Stimulated activated CD8-positive, alpha-beta memory T cell treated with anti-CD3 and anti-CD28 coated beads, Interleukin-15, amount 100 ng/mL, for 4 hours (primary cell): ENCODE measurements at places on chromosomes 2 and 18.

DNA sequence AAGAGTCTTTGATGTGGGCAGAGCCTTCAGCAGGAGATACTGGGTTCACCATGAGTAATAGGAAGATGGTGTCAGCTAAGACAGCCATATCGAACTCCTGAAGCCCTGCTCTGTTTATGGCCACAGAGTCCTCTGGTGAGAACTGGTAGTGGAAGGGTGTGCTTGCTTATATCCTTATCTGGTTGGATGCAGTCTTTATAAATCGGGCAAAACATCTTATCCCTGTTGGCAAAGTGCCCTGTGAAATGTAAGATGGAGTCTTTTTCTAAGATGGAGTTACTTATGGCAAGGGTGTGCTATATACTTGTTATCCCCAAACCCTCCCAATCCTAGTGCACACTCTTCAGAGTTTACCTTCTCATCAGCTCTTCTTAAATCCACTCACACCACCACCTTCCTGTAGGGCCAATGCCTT lies 190.8 kb upstream of the PARD3B start:
- DNase-seq: no peak

DNA sequence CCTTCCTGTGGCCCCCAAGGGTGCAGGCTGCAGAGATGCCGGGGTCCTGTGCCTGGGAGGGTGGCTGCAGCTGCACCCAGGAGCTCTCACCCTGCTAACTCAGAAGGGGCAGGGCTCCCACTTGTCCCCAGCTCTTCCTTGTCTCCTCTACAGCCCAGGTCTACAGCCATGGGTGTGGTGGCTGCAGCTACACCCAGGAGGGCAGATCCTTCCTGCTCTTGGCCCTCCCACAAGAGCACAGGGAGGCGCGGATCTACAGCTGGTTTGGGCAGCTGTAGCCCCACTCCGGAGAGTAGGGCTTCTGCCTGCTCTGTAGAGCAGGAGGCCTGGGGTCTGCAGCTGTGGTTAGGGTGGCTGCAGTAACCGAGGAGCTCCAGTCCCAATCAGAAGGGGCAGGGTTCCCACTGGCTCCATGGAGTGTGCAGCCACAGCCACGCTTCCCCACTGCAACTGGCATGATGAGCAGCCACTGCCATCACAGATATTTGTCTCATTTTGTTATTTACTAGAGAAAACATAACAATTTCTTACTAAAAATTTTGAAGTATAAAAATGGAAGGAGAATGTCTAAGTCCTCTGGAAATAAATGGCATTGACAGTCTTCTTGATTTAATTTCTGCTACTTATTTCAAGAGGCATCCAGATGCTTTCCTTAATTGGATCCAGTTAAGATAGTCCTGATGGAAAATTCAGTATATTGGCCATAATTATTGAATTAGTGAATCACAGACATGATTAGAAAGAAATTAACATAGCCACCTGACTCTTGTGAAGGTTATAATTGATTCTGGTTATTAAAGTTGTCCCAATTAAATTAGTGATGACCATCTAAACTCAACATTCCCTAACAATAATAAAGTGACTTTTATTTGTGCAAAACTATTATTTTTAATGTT lies 233.6 kb downstream of the KCNE4 start:
- no peak for DNase-seq

DNA sequence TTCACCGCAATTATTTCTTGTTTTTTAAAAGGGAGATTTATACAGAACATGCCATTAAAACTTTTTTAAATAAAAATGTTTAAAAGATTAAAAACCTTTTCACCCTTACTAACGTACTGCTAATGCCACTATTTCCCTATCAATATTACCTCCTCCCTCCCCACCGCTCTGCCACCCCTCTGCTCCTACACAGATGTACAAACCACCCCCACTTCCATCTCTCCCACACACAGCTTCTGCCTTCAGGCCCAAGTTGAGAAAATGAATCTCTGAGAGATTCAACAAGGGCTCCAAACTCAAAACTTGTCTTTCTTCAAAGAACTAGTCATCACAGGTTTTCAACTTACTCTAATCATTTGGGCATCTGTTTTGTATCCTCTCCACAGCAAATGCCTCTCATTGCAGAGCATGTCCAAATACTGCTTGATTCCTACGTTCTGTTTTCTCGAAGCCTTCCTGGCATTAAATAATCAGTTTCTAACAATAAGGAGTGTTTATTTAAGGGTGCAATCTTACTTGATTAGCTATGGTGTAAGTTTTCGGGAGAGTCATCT lies 32.1 kb downstream of the FARSB start:
- DNase-seq: no peak

GRCh38 chr18:76524900-76525698 lies 30.1 kb upstream of the ZNF516 start:
- DNase-seq: no peak

DNA sequence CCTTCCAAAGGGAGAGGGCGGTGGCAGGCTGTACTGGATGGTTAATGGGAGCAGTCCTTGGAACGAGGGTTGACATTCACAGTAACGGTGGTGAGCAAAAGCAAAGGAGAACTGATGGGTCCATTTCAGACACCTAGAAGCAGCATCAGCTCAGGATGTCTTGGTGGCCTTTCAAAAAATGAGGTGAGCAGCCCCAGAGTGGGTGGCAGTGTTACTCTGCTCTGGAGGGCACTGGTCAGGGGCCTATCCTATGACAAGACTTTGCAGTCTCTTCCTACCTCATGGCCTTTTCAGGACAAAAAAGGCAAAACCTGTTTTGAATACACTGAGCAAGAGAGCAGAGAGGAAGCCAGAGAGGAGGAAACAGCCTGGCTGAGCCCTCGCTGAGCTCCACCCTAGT lies 23.5 kb downstream of the CAPN14 start:
- DNase-seq: no peak

DNA sequence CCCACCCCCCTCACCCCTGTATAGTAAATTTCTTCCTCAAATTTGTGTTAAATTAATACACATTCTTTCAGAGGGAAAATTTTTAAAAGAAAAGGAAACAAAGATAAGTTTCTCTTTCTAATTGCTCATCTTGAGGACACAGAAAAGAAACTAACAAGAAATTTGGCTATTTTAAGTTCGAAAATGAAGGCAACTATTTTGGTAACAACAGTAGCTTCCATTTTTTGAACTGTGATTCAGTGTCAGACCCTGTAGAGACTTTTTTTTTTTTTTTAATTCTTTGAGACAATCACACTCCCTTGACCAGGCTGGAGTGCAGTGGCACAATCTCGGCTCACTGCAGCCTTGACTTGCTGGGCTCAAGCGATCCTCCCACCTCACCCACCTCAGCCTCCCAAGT lies 194.9 kb downstream of the SS18 start:
- no peak for DNase-seq

DNA sequence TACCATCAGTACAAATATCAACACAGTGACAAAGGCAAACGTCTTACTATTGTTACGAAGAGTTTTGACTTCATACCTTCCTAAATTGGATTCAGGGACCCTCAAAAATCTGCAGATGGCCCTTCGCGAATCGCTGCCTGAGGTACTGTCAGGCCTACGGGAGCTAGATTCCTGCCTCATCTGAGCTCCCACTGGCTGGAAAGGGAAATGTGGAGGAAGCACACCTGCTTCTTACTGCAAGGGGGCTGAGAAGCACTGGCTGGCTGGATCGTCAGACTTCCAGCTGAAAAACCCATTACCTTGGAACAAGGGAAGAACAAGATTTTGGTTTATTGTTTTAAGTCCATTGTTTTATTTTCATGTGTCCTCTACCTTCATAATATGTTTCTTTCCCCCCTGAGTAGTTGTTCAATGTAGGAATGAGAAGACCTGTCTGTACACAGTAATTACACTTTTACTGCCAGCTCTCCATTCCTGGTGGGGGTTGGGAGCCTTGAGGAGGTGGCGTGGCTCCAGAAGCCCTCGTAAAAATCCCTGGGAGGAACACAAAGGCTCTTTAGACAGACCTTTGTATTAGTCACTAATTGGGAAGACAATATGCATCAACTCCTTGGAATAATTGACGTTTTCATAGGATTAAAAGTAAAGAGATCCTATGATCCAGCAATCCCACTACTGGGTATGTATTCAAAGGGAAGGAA lies 124.1 kb upstream of the NOSTRIN start:
- DNase-seq: no peak

DNA sequence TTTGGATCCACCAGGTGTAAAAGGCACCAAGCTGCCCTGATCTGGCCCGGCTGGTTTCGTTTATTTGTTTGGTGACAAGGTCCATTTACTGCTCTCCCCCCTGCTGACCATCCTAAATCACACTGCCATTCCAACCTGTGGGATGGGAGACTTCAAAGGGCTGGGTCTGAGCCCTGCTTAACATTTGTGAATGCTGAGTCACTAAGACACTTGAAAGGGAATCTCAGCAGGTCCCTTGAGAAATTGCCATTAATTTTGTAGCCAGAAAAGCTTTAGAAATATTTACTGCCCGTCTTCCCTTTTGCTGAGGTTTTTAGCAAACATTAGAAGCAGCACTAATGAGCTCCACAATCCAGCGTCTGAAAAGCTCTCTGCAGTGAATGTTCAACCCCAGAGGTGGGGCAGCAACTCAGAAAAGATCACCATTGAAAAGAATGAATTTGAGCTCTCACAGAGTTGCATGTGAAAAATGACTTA lies 133.8 kb downstream of the ARL4C start:
- no peak for DNase-seq

GRCh38 chr18:45255197-45255890 lies 359.9 kb upstream of the SLC14A2 start:
- no peak for DNase-seq

DNA sequence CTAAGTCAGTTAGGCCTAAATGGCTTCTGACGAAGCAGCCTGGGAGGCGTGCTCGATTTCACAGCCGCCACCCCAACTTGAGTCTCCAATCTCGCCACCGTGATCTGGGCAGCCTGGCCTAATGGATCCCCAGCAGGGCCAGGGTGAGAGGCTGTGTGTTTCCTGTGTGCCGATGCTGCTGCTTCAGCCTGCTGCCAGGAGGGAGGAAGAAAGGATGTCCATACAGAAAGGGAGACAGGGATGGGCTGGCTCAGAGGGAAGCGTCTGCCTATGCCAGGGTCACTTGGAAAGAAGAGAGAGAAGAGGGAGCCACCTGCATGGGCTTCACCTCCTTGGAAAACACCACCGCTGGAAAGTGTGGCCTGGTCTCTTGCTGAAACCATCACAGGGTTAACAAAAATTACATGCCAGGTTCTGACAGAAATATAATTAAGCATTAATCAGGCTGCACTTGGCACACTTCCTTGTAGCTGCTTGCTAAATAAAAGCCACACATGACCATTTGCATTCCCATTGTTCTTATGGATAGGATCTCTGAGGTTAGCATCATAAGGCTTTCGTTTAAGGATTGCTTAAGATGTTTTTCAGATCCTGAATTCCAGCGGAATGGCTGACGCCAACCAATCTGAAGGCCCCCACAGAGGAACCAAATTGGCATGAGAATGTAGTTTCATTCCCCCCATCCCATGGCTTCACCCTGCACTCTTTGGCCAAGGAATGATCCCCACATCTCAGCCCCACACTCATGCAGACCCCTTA lies 108.8 kb upstream of the SLC1A4 start:
- DNase-seq: no peak

GRCh38 chr2:143875295-143876233 lies 644.4 kb downstream of the ZEB2 start:
- no peak for DNase-seq

DNA sequence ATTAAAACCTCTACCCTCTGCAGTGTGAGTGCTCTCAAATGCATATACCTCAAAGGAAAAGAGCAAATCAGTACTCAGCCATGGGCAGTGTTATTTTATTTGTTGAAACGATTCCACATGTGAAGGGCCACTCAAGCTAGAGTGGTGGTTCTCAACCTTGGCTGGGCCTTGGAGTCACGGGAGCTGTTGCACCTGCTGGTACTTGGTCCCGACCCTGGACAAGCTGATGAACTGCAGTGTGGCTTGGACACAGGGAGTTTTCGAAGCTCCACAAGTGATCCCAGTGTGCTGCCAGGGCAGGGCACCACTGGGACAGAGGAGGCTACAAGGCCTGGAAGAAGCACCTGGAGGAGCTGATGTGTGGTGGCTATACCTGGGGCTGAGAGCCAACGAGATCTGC lies 19.7 kb downstream of the GNLY start:
- DNase-seq: no peak

DNA sequence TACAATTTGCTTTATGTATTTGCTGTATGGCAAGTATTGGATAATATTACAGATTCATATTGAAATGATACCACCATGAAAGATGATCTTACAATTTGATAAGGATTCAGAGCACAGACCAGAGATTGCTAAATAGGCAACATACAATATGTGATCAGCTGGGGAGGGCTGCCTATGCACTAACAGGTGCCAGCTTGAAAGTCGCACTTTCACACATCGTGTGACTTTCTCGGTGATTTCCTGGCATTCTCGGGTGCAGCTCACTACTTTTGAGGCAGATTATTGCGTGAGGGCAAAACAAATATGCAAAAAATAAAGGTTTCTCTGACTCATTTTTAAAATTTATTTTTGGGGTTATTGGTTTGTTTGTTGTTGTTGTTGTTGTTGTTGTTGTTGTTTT lies 36.0 kb downstream of the RBMS1 start:
- DNase-seq: no peak

DNA sequence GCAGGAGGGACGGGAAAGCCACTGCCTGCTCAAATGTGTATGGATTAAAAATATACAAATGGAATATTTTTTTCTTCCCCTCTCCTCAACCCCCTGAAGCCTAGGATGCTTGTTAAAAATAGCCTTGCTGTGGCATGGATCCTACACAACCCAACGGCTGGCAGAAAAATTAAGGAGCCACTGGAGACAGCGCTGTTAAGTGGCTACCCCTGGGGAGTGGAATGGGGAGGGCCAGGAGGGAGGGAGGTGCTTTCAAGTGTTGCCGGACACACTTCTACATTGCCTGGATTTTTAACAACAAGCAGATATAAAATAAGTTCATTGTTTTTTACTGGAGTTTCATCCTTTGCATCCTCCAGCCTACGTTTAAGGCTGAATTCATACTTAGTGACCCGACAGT lies 66.6 kb downstream of the ZBTB7C start:
- no peak for DNase-seq
